ENCODE measurements at places on chromosomes 6 and 20.

DNA sequence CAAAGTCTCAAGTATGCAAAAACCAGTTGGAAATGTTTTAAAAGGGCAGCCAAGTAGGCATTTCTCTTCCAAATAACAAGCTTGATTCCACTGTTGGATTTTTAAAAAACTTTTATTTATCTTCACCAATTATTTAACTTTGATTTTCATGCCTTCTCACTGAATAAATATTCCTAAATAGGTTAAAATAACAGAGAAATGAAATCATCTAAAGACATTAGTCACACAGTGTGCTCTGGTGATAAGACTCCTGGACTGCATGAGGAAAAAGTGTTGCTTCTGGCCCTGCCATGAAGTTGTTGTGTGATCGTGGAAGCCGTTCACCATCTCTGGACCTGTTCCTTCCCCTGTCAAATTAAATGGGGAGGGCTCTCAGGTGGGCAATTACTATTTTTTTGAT is 33.8 kb upstream of the IGF2R start:
- DNase-seq = no peak

DNA sequence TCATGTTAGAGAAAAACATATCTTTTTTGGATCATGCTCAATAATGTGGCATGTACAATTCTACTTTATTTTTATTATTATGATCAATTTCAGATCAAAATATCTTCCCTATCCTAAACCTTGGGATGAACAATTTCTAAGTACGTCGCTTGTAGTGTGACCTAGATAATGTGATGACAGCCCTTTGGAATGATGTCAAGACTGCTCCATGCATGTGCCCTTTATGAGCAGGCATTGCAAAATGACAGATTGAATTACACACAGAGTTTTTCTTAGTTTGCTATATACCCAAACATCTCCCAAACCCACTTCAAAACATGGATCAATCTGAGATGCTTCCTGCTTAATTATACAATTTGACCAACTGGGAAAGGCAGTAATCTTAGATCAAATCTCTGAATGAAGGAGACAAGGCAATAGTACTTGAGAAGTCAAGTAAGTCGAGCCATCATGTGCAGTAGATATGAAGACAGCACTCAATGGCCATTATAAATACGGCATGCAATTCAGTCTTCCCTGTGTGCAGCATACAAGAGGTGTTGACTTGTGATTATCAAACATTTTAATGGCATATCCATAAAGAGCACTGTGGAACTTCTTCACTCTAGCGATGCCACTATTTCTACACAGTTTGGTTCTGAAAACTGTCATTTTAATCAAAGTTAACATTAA is 294.8 kb downstream of the RNF144B start:
- DNase-seq = no peak

- no peak for DNase-seq
Measured at GRCh38 chr6:127301199-127301700, 34.6 kb downstream of the RNF146 start.

GRCh38 chr6:144277174-144277573 is 8.0 kb upstream of the UTRN start:
- no peak for DNase-seq

DNA sequence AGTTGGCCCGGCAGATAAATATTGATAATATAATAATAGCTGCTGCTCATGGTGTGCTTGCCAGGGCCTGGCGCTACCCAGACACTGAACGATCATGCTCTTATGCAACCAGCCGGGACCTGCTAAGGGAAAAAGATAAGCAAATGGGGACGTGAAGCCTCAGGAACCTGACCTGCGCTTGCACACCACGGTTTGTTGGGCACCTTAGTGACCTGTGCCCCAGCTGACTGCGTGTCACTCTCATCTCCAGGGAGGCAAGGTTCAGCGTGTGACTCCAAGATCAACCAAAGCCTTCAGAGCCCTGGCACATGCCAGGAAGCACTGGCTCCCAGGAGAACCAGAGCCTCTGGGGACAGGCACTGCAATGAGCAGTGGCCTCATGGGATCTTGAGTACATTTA is 111.1 kb downstream of the AGPAT4 start:
- DNase-seq = no peak

DNA sequence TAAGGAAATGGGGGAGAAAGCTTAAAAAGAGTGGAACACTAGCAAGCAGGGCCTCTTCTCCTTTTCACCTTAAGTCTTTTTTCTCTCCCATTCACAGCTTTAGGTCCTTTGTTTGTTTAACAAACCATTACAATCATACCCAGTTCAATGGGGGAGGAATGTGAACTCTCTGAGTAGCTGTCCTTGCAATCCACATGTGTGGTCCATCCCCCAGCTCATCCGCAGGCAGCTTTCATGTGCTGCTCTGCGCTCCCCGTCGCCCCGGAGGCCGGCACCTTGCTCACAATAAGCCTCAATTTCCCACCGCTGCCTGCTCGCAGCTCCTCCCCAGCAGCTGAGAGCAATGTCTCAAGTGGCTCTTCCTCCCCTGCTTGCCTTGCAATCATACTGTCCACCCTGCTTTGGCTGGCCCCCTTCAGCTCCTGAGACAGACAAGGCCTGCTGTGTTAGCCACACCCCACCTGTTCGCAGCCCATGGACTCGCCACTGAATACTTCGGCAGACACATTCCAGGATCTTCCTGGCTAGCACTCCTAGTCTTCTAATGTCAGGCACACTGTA is 49.1 kb downstream of the PLAGL1 start:
- no peak for DNase-seq

DNA sequence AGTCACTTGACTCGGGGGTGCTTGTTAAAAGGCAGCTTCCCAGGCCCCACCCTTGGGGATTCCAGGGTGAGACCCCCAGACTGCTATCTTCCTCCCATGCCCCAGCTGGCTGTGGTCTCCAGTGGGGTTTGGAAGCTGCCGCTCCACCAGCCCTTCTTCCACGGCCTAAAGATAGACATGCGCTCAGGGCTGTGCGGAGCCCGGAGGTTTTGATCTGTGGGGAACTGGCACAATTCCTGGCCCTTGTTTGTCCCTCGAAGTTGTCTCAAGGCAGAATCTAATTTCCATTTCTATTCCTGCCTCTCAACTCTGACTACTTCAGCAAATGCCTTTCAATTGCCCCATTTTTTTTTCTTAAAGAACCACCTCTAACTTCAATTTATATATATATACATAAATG is 120.7 kb upstream of the SRSF6 start:
- no peak for DNase-seq

GRCh38 chr6:114955363-114955762 is 612.5 kb upstream of the HS3ST5 start:
- DNase-seq = no peak

GRCh38 chr6:7805078-7805849 is 79.4 kb downstream of the BMP6 start:
- DNase-seq = no peak

GRCh38 chr6:160378218-160378617 is 30.0 kb downstream of the SLC22A3 start:
- DNase-seq = no peak

DNA sequence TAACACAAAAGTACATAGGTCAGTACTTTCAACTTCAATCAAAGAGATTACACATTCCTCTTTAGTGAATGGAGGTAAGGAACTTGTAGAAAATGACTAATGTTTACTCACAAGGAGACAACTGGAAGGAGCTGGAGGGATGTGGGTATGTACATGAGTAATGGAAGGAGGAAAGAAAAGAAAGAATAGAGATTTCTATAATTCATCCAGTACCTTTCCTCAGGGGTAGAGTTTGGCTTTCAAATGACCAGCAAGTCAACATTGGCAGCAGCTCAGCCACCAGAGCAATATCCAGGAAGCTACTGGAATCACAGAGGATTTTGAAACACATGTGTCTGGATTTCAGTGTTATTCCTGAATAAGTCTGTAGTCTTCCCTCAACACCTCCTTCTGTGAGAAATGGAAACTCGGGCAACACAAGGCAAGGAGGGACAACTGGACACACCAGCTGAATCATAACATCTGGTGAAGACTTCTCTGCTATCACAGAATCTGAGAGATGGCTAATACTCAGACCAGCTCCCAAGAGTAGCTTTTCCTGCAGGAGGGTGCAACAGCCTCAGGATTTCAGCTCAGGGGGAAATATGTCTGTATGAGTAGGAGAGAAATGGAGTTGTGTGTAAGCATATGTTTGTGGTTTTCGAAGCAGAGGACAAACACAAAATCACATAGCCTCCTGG is 98.8 kb downstream of the HAO1 start:
- no peak for DNase-seq

DNA sequence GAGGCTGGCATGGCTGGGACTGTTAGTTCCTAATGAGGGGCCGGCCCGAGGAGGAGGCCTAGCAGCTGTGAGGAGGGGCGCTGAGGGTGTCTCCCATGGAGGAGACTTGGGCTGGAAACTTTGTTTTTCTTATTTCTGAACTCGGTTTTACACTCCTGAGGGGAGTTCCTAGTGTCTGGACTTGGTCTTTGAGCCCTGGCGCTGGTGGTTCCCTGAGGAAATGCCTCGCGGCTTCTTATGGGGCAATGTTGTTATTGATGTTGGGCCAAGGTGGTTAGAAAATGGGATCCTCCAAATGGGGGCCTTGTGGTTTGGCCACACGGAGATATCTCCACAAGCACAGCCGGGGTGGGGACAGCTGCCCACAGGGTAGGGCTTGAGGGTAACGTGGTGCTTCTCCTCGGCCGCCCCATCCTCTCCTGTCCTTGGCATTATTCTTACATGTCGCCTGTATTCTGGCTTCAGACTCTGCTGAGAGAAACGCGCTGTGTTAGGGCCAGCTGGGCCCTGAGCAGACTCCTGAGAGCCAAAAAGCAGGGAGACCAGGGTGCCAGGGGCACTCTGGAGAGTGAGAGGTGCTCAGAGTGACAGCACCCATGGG is 136.9 kb downstream of the FOXO3 start:
- DNase-seq = no peak

GRCh38 chr6:149231778-149232177 is 85.7 kb upstream of the TAB2 start:
- DNase-seq = no peak

DNA sequence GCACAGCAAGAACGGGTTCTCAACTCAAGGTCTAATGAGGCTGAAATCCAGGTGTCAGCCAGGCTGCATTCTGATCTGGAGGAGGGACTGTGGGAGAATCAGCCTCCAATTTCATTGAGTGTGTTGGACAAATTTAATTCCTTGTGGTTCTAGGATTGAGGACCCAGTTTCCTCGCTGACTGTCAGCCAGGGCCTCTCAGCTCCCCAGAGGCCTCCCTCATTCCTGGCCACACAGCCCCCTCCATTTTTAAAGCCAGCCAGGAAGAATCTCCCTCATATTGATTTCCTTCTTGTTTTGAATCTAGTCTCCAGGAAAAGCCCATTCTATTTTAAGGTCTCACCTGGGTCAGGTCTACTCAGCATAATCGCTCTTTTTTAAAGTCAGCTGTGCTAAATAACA is 73.7 kb upstream of the ARMC2 start:
- DNase-seq = no peak

GRCh38 chr20:58783511-58784011 is 67.1 kb downstream of the GNAS-AS1 start:
- no peak for DNase-seq

GRCh38 chr20:22962567-22963439 is 72.3 kb upstream of the SSTR4 start:
- DNase-seq = no peak

- DNase-seq = no peak
Measured at GRCh38 chr6:140001821-140002341, 627.4 kb upstream of the CITED2 start.

- DNase-seq = peak; percentile 87
Measured at GRCh38 chr6:159044899-159045727, at the start of gene TAGAP. Gene TAGAP, minus strand, starts transcription at chr6:159044991. Its CDS starts 845 bp downstream, at chr6:159044146.

GRCh38 chr6:30889921-30890645 is 5.8 kb downstream of the DDR1 start:
- DNase-seq = no peak

- DNase-seq = no peak
Measured at GRCh38 chr6:15985379-15985959, 143.4 kb upstream of the MYLIP start.

- no peak for DNase-seq
Measured at GRCh38 chr20:10843146-10843711, 169.4 kb upstream of the JAG1 start.

DNA sequence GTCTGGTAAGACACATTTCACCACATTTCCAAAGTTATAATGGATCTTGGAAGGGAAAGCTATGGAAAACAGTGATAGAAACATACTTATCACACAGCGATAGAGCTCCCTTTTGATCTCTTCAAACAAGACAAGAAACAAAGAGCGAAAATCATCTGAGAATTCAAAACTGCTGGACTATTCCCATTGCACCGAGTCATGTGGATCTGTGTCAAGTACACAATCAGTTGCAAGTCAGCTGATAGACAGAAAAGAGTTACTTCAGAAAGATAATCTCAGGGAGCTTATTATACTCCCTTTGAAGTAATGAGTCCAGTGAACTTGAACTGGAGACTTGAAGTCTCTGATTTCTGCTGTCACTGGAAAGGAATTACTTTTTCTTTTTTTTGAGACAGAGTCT is 89.7 kb upstream of the GCM1 start:
- no peak for DNase-seq

GRCh38 chr6:74431873-74432580 is 736.0 kb downstream of the CD109 start:
- DNase-seq = no peak

DNA sequence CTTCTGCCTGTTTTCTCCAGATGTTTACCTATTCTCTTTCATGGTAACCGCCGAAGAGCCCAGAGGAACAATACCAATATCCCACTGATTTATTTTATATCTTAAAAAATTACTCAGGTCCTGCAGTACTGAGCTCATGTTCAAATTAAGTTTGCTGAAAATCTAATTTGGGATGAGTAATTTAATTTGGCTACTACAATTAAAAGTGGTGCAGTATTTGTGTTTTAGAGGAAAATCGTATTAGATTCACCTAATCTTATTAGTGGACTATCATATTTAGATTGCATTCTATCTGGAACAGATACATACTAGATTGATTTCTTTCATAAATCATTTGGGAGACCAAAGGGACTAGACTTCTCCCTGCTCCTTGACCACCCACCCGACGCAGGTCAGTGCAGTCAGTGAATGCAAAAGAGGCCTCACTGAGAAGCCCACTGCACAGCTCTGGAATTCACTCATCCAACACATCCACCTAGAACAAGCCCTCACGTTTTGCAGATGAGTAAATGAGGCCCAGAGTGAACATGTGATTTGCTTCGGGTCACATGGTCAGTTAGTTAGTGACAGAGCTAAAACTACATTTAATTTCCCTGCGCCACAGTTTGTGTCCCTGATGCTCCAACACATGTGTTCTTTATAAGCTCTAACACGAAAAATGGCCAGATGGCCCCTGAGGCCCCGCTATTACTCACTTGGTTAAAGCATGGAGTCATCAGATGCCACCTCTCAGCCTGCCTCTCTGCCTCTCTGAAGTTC is 101.8 kb downstream of the TRERF1 start:
- no peak for DNase-seq
